ENCODE measurements at places on chromosomes 12 and 14.

- DNase-seq, result no peak
These were observed 99.5 kb downstream of the KIF26A start for GRCh38 chr14:104237651-104238423.

- peak; percentile 69 for DNase-seq
These were observed 1.5 kb upstream of the NTS start for GRCh38 chr12:85872497-85873091.

DNA sequence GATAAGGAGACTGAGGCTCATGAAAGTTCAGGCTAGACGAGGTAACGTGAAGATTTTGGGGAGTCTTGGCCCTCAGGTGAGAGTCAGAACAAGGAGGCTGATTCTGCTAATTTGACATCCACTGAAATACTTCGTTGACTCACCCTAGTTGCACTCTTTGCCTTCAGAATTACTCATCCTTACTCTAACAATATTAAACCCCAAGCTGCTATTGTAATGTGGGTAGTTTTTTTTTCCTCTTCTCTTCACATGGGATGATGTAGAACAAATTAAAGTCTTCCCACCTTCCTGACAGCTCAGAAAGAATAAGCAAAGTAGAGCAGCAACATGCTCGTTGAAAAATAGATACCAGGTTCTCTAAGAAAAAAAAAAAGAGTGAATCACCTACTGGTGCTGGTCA, 22.0 kb upstream of the SRRM4 start:
- DNase-seq, result no peak

- DNase-seq, result no peak
These were observed 26.0 kb downstream of the ZFHX2 start for GRCh38 chr14:23525611-23526010.

All from suppressor macrophage treated with lipopolysaccharide for 4 hours (primary cell).